ENCODE measurements at places on chromosomes 16 and 17.

GRCh38 chr16:57377080-57377841, 5.0 kb downstream of the CX3CL1 start:
- DNase-seq = no peak

GRCh38 chr16:81708266-81709015, 70.7 kb upstream of the PLCG2 start:
- no peak for DNase-seq

GRCh38 chr17:76948726-76949342, 80.6 kb downstream of the MGAT5B start:
- no peak for DNase-seq

DNA sequence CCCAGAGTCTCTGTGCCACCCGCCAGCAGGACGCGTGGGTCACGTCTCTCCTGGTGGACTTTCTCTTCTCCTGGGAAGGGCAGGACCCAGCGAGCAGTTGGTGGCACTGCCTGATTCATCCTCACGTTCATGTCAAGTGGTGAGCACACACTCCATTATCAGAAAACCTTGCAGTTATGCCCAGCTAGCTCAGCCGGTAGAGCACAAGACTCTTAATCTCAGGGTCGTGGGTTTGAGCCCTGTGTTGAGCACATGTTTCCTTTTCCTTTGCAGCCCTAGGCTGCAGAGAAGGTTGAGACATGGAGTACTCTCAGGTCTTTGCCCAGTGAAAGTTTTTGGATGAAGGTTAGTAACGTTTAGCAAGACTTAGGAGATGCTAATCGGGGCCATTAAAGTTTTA, 8.0 kb downstream of the OR1F1 start:
- no peak for DNase-seq

GRCh38 chr17:40190197-40191021, 13.1 kb downstream of the RAPGEFL1 start:
- DNase-seq = peak; percentile 19

DNA sequence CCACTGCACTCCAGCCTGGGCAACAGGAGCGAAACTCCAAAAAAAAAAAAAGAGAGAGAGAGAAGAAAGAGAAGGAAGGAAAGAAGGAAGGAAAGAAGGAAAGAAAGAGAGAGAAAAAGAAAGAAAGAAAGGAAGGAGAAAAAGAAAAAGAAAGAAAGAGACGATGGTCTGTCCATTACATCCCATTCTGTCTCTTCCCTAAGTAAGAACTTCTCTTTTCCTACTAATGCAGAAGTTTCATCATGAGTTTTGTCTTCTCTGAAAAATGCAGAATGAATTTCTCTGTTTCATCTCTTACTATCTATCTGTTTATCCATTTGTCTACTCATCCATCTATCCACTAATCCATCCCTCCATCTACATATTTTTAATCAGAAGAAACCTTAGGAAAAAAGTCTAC, 94.9 kb upstream of the MED13 start:
- no peak for DNase-seq

DNA sequence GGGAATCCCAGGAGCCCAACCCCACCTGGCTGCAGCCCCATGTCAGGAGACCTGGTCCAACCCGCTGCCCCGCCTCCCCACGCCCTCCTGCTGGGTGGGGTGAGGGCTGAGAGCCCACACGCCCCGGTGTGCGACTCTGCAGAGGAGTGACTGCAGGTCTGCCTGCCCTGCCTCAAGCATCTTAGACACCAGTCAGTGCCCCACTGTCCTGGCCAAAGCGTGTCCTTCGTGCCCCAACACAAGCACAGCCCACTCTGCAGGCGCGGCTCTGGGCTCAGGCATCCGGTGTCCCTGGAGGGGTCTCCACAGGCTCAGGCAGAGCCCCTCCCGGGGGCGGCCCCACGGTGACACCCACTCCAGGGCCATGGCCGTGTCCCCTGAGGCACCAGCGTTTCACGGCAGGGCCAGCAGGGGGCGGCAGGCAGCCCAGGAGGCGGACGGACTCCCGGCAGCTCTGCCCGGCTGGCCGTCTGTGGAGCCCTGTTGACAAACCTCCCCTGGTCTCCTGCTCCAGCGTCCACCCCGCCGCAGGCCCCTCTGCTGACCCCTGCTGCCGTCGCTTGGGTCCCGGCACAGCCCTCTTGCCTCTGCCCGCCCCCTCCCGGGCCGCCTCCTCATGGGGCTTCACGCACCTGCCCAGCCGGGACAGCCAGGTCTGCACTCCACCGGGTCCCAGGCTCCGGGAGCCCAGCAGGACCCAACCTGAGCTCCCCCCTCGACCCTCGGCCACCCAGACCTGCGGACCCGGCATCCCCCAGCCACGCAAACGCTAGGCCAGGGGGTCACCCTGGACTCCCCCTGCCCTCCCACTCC, 8.6 kb upstream of the UBE2I start:
- no peak for DNase-seq

DNA sequence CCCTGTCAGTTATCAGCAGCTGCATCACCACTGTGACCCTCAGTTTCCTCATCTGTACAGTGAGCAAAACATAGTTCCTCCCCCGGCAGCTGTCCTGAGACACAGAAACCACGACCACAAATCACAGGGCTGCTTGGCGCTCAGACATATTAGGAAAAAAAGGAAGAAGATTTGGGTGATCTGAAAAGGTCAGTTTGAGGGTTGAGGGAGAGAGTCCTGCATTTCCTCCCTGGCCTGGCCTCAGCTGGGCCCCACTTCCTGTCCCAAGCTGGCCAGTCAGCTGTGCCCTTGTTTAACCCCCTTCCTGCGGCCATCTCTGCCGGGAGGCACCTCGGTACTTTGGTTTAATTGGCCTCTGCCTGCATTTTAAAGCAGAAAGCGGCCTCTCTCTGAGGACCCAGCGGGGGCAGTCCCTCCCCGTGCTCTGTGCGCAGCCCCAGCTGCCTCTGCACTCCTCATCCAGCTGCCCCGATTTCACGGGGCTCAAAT, 24.0 kb upstream of the CIBAR2 start:
- no peak for DNase-seq

GRCh38 chr17:63436523-63437110, 9.5 kb downstream of the CYB561 start:
- peak; percentile 20 for DNase-seq

GRCh38 chr16:88727871-88728270, 21.6 kb downstream of the CTU2 start:
- peak; percentile 11 for DNase-seq

DNA sequence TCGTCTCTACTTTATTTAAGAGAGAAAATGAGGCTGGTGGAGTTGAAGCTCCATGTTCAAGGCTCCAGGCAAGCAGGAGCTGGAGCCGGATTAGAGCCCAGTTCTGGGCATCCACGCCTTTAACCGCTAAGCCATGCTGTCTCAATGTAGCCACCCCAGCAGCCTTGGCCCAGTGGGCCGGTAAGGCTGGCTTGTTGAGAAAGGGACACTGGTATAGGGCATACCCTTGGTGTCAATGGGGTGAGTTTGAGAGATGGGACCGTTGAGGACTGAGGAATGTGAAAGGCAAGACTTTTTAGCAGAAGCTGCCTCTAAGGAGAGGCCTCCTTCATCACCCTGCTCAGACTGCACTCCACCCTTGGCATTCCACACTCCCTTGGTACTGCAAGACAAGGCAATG, 147.4 kb downstream of the CYLD start:
- no peak for DNase-seq

- no peak for DNase-seq
Measured at GRCh38 chr16:61987474-61988012, 48.7 kb downstream of the CDH8 start.

- DNase-seq = no peak
Measured at GRCh38 chr17:64115822-64116534, 14.0 kb downstream of the ERN1 start.

- DNase-seq = no peak
Measured at GRCh38 chr16:4825196-4825595, 21.9 kb downstream of the GLYR1 start.

DNA sequence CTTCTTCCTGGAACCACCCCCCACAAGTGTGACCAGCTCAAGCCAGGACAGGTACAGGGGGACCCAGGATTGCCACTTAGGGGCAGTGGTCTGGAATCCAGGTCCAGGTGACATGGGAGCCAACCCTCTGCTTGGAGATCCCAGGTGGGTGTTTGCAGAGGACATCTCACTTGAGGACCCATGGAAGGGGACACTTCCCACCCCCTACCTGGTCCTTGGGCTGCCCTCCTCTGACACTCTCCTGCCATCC, 145.5 kb downstream of the SEC14L1 start:
- no peak for DNase-seq

DNA sequence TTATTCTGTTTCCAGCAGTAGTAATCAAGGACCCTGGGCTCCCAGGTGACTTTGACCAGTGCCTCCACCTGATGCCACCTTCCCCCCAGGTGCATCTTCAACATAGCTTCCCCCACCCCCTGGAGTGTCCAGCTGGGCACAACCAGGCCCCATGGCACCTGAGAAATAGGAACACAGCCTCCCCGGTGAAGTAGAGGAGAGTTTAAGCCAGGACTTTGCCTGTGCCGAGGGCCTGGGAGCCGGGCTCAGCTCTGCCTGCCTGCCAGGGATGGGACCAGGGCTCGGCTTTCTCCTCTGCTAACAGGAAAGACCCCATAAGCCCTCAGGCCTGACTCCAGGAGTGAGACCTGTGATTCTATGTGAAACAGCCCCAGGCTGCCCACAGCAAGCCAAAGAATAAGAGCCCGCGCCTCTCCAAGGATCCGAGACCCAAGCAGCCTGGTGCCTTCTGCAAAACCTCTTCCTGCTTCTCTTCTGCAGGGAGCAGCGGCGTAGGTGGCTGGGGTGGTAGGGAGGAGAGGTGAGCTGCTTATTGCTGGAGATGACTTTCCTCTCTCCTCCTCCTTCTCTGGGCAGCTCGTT, 16.4 kb upstream of the RBFOX3 start:
- no peak for DNase-seq

DNA sequence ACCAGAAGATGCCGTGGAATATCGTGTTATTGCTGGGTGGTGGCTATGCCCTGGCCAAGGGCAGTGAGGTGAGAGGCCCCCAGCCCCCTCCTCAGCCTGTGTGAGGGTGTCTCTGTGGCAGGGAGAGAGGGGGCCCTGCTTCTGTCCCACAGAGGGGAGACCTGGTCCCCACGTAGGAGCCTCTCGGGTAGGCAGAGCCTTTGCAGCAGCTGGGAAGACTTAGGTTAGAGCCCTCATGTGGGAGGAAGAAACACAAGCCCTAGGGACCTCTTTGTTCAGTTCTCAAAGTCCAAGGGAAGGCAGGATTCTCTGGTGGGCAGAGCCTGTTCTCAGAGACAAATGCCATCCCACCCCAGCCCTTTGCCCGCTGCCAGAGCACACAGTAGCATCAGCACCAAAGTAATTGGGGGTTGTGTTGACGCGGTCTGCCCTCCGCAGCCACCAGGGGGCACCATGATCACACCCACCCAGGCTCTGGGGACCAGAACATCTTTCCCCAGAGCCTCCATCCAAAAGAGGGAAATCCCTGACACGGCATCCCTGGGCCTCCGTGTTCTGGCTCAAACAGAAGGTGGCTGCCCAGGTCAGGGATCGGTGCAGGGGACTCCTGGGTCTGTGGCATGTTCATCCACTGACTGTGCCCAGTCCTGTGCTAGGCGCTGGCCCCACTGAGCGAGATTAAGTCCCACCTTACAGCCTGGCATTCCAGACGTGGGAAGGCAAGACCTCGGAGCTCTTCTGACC, 11.5 kb upstream of the FOXN1 start:
- DNase-seq = peak; percentile 55

- peak; percentile 54 for DNase-seq
Measured at GRCh38 chr16:48054881-48055601, 100.8 kb downstream of the ABCC12 start.

DNA sequence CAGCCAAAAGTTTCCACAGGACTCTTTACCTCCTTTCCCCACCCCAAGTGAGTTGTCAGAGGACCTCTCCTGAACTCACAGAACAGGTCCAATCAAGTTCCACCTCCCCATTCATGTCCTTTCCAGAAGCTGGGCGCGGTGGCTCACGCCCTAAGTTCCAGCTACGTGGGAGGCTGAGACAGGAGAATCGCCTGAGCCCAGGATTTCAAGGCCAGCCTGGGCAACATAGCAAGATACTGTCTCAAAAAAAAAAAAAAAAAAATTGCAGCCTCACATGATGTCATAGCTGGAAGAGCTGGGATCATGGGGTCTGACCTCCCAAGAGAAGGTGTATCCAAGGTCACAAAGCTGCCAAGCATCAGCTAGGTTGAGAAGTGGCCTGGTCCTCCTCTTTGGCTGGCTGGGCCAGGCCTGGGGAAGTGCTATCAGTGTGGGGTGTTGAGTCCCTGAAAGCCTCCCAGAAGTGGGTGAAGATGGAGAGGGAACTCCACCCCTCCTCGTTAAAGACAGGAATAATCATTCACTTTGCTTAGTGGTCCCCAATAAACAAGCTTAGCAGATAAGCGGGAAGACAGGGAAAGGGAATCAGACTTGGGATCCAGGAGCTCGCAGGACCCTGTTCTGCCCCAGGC, 5.5 kb upstream of the MNT start:
- no peak for DNase-seq

- DNase-seq = no peak
Measured at GRCh38 chr16:65024767-65025178, 97.1 kb downstream of the CDH11 start.

GRCh38 chr17:29586676-29587469, 2.6 kb downstream of the GIT1 start:
- DNase-seq = no peak

- DNase-seq = peak; percentile 77
Measured at GRCh38 chr17:39730095-39730921, at the start of gene MIEN1. TSS of gene MIEN1 (minus strand) at chr17:39730532. CDS start at chr17:39730495, 37 bp downstream.

GRCh38 chr17:59707971-59708430, 547 bp downstream of the VMP1 start:
- DNase-seq = peak; percentile 81

DNA sequence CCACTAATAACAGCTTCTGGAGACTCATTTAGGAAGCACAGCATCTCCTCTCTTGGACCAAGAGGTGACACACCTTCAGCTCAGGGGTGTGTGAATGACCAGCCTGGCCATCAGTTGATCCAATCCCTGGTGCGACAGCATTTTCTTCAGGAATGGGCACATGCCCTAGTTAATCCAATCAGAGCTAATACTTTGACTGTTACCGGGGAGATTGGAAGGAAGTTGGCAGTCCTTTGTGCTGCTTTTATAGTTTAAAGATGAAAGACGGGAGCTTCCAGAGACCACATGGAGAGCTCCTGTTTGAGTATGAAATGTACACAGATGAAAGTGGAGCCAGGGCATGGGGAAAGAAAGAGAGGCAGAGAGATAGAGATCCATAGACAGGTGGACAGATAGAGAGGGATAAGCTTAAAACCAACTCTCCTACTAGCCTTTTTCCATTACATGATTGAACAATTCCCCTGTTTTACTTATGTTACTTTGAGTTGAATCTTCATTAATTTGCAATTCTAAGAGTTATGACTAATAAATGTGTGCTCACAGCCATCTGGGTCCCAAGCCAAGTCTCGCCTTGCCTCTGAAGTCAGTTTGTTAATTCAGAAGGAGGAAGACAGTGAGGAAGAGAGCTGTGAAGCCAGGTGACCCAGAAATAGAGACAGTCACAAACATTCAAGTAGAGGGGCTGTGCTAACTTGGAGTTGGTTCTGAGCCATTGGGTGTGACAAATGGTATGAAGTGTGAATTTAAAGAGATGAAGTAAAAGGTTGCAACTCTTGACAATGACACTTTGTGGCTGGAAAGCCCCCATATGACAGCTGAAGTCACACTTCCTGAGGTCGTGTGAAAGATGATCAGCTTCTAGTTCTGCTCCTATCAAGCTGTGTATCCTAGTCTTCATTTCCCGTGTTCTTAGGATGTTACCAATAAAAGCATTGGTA, 120.0 kb upstream of the GOT2 start:
- DNase-seq = no peak
